Activated CD8-positive, alpha-beta memory T cell treated with anti-CD3 and anti-CD28 coated beads for 36 hours (primary cell): ENCODE measurements at places on chromosomes 12 and 14. TPM values are rescaled to one million over a fixed set of nuclear protein-coding genes. Genes with fewer than 3 reads are reported as not detected.

Gene LPAR5
- total RNA-seq = 8.3 TPM

Gene YEATS4
- 40.0 TPM for total RNA-seq

Gene ABCC9
- total RNA-seq = not detected

Gene HOXC12
- total RNA-seq = not detected

Gene ADAMTS20
- total RNA-seq = not detected

Gene CELA1
- not detected for total RNA-seq

Gene PPP4R4
- 1.8 TPM for total RNA-seq

Gene CDKN1B
- total RNA-seq = 33.5 TPM

Gene MOK
- 7.8 TPM for total RNA-seq

Gene TAS2R50
- total RNA-seq = 0.19 TPM
